ENCODE measurements at places on chromosomes 13 and 19. TPM values are rescaled to one million over a fixed set of nuclear protein-coding genes. Genes with fewer than 3 reads are reported as not detected.

Gene KIR3DL1
- not detected for total RNA-seq

Gene FXYD3
- total RNA-seq, result 4,641 TPM

Gene TPTE2
- total RNA-seq, result not detected

Gene PLK5
- not detected for total RNA-seq

Gene PINLYP
- 1.1 TPM for total RNA-seq

Gene ZNF57
- total RNA-seq, result 1.2 TPM

Gene HIF3A
- total RNA-seq, result 37.7 TPM

Gene OLFM2
- 2.7 TPM for total RNA-seq

Gene SYNE4
- total RNA-seq, result 9.0 TPM

Gene MED26
- total RNA-seq, result 15.0 TPM

Gene SHISA7
- total RNA-seq, result not detected

Gene COX7A1
- total RNA-seq, result 11.7 TPM

Gene LAIR1
- 18.4 TPM for total RNA-seq

Gene GIPC3
- not detected for total RNA-seq

DNA sequence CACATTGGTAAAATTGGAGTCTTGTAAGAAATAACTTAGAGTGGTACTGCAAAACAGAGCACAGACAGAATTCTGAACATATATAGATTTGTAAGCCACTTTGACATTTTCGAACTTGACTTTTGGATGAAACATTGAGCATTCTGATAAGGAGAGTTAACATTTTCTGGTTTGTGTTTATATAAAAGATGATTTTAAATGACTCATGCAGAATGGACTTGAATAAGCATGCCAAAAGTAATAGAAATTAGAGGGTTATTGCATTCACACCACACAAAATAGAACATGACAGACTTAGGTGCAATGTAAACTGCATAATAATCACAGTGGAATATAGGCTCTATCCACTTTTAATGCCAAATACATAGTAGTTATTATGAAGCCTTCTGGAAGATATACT, 507.0 kb downstream of the DACH1 start:
- DNase-seq, result no peak

DNA sequence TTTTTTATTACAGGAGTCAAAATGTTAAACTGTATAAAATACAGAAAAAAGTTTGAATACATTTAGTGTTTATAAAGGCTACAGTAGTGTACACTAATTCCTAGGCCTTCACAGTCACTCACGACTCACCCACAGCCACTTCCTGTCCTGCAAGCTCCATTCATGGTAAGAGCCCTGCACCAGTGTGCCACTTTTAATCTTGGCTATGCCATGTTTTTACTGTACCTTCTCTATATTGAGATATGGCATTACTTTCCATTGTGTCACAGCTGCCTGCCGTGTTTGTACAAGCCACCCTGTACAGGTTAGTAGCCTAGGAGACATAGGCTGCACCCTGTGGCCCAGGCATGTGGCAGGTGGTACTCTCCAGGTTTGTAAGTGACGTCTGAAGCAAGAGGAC, 32.1 kb downstream of the C1QTNF9 start:
- no peak for DNase-seq

DNA sequence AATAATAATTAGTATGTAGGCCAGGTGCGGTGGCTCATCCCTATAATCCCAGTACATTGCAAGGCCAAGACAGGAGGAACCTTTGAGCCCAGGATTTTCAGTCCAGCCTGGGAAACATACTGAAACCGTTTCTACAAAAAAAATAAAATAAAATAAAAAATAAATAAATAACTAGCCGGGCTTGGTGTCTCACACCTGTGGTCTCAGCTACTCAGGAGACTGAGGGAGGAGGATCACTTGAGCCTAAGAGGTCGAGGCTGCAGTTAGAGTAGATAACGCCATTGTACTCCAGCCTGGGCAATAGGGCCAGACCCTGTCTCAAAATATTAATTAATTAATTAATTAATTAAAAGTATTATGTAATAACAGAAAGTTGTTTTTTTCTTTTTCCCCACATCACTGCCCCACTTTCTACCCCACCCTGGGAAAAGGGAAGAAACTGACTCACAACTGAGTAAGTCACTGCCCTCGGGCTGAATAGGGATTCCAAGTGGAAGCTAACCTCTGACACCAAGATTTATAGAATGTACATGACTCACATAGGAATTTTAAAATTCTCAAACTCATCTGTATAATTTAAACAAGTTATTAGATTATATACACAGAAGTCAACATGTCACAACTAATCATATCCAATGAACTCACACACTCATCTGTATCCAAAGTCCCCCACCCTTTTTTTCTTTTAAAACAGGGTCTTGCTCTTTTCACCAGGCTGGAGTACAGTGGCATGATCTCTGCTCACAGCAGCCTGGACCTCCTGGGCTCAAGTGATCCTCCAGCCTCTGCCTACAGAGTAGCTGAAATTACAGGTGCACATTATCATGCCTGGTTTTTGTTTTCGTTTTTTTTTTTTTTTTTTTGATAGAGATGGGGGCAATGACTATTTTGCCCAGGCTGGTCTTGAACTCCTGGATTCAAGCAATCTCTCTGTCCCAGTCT, 12.5 kb downstream of the ZNF611 start:
- DNase-seq, result no peak

GRCh38 chr19:51535535-51535934, 4.1 kb upstream of the SIGLEC6 start:
- no peak for DNase-seq

DNA sequence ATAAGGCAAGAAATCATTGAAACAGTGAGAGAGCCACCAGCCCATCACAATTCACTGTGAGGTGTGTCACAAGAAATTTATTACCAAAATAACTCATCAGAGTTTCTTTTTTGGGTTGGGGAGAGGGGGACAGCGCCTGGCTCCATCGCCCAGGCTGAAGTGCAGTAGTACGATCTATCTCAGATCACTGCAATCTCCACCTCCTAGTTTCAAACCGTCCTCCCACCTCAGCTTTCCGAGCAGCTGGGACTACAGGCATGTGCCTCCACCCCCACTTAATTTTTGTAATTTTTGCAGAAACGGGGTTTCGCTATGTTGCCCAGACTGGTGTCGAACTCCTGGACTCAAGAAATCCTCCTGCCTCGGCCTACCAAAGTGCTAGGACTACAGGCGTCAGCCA, 3.6 kb downstream of the IFNL1 start:
- no peak for DNase-seq

GRCh38 chr13:67619351-67619994, 389.3 kb upstream of the PCDH9 start:
- no peak for DNase-seq

GRCh38 chr13:44785401-44785800, 203.9 kb downstream of the NUFIP1 start:
- no peak for DNase-seq

Data from transverse colon (tissue), 4 donors.